HFFc6 (cell line): ENCODE measurements at places on chromosomes 3 and 15.

- DNase-seq, result no peak
Observed at GRCh38 chr15:90418627-90419026, 30.6 kb downstream of the IQGAP1 start.

DNA sequence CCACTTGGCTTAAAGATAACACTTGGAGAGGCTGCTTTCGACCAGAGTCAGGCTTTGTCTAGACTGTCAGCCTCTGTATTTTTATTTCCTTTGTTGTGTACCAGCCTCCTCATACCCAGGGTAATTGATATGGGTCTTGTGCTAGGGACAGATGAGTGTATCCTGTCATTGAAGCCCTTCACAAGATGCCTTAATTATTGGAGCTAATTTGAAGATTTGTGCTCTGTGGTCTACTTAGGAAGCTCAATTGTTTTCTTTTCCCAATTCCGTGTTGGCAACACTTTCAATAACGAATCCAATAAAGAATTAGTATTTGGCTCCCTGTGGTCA, 60.5 kb upstream of the DPH6 start:
- no peak for DNase-seq

- DNase-seq, result no peak
Observed at GRCh38 chr3:177208223-177208622, 10.9 kb upstream of the TBL1XR1 start.

GRCh38 chr3:122265957-122266356, 59.1 kb upstream of the CSTA start:
- no peak for DNase-seq

DNA sequence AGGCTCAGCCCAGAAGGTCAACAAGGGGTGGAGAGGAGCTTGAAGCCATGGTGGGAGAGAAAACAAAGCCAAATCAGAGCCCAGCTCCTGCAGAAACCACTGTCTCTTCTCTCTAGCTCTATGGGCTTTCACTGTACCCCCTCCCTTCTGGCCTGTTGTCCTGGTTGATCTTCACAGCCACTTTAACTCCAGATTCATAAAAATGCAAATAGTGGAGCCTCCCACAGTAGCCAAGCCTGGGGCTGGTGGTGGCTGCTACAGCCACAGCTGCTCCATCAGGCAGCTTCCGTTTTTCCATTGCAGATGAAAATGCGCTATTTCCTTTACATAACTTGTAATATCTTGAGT, 20.7 kb upstream of the CAV3 start:
- DNase-seq, result no peak

DNA sequence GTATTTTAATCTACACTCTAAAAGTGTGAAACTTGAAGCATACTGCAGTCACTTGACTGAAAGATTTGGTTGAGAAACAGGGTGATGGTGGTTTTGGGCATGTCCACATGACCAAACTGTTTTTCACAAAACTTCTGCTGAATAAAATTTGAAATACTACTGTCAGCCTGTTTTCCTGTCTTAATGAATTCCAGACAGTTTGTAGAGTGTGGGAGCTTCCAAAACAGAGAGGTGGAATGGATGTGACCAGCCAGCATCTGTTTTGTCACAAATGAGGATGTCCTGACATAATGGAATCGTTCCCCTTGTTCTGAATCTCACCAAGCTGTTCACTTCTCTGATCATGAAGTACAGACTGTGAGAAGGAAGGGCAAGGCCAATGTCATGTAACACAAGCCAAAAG, 11.8 kb downstream of the MITF start:
- no peak for DNase-seq

DNA sequence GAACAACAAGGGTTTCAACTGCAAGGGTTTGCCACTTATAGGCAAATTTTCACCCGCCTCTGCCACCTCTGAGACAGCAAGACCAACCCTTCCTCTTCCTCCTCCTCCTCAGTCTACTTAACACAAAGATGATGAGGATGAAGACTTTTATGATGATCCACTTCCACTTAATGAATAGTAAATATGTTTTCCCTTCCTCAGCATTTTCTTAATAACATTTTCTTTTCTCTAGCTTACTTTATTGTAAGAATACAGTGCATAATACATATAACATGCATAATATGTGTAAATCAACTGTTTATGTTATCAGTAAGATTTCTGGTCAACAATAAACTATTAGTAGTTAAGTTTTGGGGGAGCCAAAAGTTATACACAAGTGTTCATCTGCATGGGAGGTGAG, 77.4 kb downstream of the KLF15 start:
- no peak for DNase-seq

DNA sequence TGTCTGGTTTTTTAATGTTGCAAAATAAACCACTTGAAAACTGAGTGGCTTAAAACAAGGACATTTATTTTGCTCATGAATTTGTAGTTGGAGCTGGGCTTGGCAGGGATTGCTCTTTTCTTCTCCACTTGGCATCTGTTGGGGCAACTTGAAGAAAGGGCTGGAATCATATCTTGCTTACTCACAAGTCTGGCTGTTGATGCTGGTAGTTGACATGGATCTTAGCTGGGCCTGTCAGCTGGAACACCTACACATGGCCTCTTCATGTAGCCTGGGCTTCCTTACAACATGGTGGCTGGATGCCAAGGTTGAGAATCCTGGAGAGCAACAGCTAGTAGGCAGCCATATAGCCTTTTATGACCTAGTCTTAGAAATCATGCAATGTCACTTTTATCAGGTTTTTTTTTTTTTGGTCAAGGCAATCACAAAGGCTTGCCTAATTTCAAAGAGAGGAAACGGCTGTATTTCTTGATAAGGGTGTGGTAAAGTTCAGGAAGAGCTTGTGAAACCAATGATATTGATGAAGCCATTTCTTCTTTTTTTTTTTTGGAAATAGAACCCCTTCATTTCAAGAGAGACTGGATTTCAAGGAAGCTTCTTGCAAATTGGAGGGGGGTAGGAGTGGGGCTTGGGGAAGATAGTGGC, 262.1 kb downstream of the IL20RB start:
- no peak for DNase-seq

GRCh38 chr15:49145651-49146609, 9.5 kb downstream of the COPS2 start:
- DNase-seq, result peak; percentile 55

GRCh38 chr3:195078891-195079440, 192.0 kb downstream of the XXYLT1 start:
- DNase-seq, result no peak

DNA sequence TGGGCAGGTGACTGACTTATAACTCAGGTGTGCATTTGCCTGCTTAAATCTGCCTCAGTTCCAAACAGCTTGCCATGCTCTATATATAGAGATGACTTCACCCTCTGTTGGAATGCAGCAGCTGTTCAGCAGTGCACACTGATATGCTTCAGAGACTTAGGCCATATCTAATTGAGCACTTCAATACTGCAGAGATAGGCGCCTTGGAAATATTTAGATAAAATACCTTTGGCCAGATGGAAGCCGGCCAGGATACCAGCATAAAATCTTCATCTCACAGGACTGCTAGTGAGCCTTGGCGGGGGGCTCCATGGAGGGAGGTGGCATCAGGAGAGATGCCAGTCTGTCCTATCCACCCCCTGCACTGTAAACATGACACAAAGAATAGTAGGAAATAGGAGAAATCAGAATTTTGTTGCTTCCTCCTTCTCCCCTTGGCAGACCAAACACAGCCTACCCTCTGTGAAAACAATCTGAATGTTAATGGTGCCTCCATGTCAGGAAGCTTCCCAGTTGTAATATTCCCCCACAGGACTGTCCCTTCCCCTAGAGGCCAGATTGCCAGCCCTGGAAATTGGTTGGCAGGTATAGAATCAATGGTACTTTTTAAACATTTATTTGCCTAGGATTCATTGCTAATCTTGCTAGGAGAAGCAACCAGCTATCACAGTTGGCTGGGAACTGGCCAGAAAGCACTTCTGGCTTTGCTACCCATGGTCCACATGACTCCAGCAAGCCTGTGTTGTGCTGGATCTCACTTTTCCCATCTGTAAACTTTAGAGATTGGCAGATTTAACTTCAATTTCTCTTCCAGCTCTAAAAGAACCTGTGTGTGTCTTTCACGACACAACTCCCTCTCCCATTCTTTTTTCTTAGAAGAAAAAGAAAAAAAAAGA, 215.5 kb upstream of the KCNMB2 start:
- peak; percentile 49 for DNase-seq

- peak; percentile 82 for DNase-seq
Observed at GRCh38 chr3:159732172-159733111, 256.2 kb upstream of the IL12A start.

GRCh38 chr3:51637941-51638471, 33.0 kb upstream of the TEX264 start:
- peak; percentile 67 for DNase-seq

- no peak for DNase-seq
Observed at GRCh38 chr15:35736150-35736549, 190.2 kb upstream of the DPH6 start.

DNA sequence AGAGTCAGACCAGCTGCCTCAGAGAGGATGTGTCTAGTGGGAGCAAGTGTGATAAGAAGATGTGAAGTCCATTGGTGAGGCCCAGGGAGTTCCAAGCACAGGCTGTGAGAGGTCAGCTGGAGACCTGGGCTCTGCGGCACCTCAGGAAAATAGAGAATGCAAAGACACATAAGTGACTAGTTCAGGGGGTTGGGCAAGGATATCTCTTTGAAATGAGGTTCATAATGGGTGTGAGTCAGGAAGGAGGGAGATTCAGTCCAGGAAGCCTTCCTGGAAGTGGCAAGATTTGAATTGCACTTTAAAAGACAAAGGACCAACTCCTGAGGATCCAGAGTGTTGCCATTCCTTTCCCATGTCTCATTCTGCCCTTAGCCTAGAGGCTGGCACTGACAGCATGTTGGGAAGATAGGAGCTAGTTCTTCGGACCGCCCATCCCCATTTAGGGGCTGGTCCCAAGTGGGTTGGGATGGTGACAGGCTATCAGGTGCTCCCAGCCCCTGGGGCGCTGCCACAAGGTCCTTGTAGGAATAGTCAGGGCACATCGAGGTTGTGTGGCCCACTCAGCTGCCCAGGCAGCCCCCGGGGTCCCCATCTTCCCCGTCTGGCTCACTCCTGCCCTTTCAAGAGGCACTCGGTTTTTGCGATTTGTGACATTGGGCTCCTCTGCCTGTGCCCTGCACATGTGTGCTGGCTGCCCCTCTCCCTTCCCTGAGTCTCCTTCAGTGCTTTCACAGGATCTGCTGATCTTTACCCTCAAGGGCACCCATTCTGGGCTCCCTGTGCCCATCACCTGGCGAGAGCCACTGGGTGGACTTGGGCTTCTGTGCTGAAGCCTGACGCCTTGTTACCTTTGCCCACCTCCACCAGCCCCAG, 23.7 kb downstream of the ESYT3 start:
- DNase-seq, result no peak

GRCh38 chr3:196246612-196247308, 30.4 kb downstream of the SLC51A start:
- peak; percentile 90 for DNase-seq

- DNase-seq, result peak; percentile 85
Observed at GRCh38 chr15:64693134-64693533, 82.3 kb downstream of the RBPMS2 start.

- no peak for DNase-seq
Observed at GRCh38 chr3:134852893-134853351, 57.9 kb downstream of the EPHB1 start.

GRCh38 chr3:89527736-89528305, 420.4 kb downstream of the EPHA3 start:
- DNase-seq, result no peak

GRCh38 chr15:94445566-94446160, 214.3 kb downstream of the MCTP2 start:
- no peak for DNase-seq

GRCh38 chr15:85024509-85025336, 43.1 kb downstream of the PDE8A start:
- no peak for DNase-seq

- DNase-seq, result no peak
Observed at GRCh38 chr15:69325456-69325971, 26.8 kb downstream of the PAQR5 start.

- DNase-seq, result peak; percentile 17
Observed at GRCh38 chr3:194521510-194522260, 34.9 kb upstream of the ATP13A3 start.

- no peak for DNase-seq
Observed at GRCh38 chr3:145251311-145251710, 909.7 kb downstream of the PLOD2 start.

- DNase-seq, result no peak
Observed at GRCh38 chr15:79213650-79214049, 68.9 kb upstream of the ANKRD34C start.

- DNase-seq, result no peak
Observed at GRCh38 chr3:32336113-32336498, 55.5 kb upstream of the CMTM7 start.

DNA sequence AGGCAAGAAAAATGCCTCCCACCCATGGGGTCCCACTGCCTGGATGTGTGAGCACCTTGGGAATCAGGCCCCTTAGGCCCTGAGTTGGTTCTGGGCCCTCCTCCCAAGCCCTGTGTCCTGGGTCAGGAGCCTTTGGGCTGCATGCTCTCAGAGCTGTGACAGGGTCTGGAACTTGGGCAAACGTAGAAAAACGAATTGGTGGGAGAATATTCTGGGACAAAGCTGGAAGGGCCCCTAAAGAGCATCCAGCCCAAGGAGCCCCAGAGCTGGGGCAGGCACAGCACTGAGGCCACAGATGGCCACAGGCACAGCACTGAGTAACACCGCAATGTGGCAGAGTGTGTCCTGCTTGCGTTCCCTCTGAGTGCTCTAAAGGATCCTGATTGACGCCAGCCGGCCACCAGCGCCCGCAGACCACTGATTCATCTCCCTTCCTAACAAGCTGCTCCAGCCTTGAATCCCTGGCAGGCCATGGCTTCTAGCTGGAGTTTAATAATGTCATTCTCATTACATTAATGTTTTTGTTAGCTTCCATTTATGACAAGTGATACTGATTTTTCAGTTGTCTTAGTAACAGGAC, 18.6 kb upstream of the SEC13 start:
- peak; percentile 10 for DNase-seq

- DNase-seq, result no peak
Observed at GRCh38 chr3:112627919-112628466, 12.9 kb downstream of the CCDC80 start.

GRCh38 chr15:37586011-37586583, 348.3 kb upstream of the TMCO5A start:
- no peak for DNase-seq

DNA sequence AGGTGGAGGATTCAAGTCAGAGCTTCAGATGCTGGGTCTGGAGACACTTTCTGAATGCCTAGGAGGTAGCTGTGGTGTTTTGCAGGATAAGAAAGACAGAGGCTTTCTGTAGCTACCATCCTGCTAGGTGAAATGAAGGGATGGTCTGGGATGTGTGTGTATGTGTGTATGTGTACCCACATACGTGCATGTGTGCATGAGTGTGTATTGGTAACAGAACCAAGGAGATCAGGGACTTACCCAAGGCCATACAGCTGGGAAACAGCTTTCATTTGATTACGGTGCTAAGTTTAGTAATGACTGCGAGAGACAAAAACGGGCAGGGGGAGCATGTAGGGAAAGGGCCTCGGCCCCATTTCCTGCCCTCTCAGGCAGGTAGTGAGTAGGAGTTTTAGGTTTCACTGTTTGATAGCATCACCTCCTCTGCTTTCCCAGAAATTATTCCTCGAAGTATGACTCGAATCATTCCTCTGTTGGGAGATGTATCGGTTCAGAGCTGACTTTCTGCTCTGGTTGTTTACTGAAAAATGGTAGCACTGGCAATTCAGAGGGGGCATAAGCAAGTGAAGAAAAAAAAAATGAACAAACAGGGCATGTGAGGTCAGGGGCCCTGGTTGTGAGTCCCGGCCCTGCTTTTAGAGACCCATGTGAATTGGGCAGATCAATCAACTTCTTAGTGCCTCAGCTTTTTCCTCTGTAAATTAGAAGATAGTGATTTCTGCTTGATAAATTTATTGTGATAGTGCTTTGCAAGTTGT, 130.7 kb downstream of the LPP start:
- no peak for DNase-seq
